ENCODE measurements at places on chromosomes 2 and 18.

GRCh38 chr18:31931163-31931885, 11.6 kb downstream of the TRAPPC8 start:
- DNase-seq: no peak

- DNase-seq: no peak
Measured at GRCh38 chr2:163185160-163185559, 346.6 kb upstream of the KCNH7 start.

DNA sequence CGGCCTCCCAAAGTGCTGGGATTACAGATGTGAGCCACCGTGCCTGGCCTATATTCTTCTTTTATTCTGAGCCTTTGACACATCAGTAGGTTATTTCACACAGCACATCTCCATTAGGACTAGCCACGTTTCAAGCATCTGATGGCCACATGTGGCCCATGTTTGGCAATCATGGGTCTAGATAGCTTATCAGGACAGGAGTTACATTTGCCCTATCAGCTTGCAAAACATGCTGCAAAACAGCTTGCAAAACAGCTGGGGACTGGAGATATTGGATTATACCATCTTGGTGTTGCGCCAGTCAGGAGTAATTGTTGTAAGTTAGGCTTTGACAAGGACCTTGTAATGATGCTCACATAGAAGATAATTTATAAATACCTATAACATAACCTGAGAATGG, 94.9 kb downstream of the GBX2 start:
- no peak for DNase-seq

DNA sequence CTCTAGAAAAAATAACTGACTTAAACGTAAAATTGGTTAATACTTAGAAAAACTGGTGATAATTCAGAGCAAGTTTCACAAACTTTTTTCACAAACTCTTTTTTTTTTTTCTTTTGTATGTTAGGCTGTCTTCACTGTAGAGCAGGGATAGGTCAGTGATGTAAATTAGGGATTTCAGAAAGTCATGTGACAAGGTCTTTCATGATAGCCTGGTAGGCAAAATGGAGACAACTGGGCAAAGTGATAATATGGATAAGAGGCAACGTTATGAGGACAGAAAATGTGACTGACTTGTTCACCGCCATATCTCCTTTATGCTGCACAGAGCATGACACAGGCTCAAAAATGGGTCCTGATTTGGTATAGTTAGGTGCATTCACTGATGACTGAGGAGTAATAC, 39.4 kb upstream of the BBS5 start:
- DNase-seq: no peak

DNA sequence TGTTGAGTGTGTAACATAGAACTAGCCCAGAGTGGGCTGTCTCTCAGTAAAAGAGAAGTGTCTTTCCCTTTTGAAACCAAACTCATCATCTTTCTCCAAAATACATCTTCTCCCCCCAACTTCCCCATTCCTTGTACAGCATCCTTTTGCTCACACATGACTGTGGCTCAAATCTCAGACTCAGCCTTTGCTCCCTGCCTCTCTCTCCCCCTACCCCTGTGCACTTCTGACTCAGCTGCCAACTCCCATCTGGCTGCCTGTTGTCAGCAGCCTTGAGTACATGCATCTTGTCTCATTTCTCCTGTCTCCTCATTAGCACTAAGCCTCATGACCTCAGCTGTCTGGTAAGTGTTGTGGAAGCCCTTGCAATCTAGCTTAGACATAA, 18.1 kb upstream of the MGAT4A start:
- DNase-seq: no peak

DNA sequence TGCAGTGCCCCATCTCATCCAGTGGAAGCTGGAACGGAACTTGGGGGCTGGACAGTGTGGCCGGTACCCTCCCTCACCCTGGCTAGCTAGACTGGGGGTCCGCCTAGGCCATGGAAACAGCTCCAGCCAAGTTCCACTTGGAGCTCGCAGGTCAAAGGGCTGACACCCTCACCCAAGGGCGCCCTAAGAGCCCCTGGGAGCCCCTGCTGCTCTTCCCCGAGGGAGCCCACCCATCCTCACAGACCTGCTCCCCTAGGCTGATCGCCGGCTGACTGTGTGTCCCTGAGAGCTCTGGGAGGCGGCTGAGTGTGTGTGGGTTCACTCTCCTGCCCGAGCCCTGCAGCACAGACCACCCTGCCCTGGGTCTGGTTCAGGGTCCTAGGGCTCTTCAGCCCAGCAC, 118.2 kb upstream of the OTOS start:
- DNase-seq: no peak

DNA sequence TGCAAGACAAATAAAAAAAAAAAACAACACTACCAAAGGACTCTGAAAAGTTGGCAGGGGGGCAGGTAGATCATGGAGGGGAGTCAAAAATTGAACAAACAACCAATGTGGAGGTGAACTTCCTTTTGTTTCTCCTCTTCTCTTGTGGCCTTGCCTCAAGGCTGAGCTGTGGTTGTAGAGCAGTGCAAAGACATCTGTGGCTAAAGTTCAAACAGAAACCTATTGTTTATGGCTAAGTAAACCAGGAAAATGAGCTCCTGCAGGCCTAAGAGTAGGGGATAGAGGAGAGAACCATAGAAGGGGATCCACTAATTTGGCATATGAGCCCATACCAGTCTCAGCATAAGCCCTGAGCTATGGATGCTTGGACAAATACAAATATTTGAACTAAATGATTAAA, 40.2 kb upstream of the EGR4 start:
- no peak for DNase-seq

GRCh38 chr2:71796174-71796593, 342.8 kb downstream of the DYSF start:
- no peak for DNase-seq

GRCh38 chr2:184367211-184367610, 231.1 kb upstream of the ZNF804A start:
- DNase-seq: no peak

- DNase-seq: no peak
Measured at GRCh38 chr2:88211003-88211808, 41.1 kb downstream of the THNSL2 start.
